Cortex of kidney (tissue), 1 donor: ENCODE measurements at places on chromosomes 3 and 15.

GRCh38 chr3:88180398-88180999 lies 30.7 kb downstream of the C3orf38 start:
- DNase-seq: no peak

DNA sequence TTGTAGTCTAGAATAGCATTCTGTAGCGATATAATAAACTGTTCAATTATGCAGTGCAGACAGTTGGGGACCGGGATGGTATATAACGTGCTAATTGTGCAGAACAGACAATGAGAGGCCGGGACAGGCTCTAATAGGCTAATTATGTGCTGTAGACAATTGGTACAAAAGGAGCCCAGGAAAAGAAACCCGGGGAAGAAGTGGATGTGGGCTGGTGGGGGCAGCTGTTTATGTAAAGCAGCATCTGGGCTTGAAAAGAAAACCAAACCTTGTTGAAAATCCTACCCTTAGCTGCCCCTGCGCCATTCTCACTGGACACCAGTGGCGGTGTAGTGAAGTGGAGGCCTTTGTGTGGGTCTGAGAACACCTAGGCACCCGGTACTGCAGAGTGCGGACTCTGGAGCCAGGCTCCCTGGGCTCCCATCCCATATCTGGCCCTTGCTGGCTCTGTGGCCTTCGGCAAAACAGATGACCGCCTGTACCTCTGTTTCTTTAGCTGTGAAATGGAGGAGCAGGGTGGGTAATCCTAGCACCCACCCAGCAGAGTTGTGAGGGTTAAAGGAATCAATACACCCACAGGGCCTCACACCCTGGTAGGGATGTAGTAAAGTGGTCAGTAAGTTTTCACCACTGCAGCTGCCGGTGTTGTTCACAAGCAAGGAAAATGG lies 51.5 kb downstream of the CMTM6 start:
- no peak for DNase-seq

GRCh38 chr3:118102737-118103136 lies 931.9 kb downstream of the IGSF11 start:
- DNase-seq: no peak

GRCh38 chr3:117596503-117596902 lies 886.9 kb downstream of the TUSC7 start:
- no peak for DNase-seq

- DNase-seq: no peak
Observed at GRCh38 chr15:48946074-48946839, 17.5 kb downstream of the SHC4 start.

DNA sequence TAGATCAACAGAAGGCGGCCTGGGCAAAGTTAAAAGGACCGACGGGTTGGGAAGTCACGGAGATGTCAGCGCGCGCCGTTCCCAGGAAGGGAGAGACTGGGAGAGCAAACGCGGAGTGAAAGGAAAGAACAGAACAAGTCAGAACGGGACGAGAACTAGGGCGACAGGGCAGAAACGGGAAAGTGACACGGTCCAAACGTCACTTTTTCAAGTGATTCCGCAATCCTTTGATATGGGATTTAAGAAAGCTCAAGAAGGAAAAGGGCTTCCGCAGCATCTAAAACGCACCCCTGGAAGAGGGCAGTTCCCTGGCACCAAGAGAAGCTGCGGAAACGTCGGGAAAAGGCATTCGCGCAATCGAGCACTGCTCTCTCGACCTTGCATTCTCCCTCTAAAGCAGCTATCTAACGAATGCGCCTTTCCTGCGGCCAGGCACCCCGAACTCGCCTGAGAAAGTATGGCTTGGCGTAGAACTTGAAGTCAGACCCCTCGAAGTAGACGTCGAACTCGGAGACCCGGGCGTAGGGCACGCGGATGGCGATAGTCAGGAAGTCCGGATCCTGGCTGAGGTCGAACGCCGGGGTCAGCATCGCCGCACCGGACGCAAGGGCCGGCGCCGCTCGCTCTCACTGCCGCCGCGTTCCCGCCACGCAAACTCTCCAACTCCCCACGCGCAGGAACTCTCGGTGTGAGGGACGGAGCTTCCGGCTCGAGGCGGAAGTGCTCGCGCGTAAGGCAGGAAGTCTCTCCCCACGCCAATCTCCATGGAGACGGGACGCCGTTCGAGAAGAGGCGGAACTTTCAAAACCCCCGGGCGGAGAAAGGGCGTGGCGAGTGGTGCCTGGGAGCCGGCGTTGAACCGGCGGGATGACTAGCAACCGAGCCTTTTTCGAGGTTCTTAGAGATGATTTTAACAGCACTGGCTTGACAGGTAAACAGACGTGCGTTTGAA lies at the start of gene SHQ1:
Gene SHQ1, minus strand, starts transcription at position 695 of the 952 bp plus-strand sequence. Its CDS starts 105 bp downstream, at position 590.
- DNase-seq: peak; percentile 28

GRCh38 chr15:37586976-37587375 lies 347.5 kb upstream of the TMCO5A start:
- no peak for DNase-seq

DNA sequence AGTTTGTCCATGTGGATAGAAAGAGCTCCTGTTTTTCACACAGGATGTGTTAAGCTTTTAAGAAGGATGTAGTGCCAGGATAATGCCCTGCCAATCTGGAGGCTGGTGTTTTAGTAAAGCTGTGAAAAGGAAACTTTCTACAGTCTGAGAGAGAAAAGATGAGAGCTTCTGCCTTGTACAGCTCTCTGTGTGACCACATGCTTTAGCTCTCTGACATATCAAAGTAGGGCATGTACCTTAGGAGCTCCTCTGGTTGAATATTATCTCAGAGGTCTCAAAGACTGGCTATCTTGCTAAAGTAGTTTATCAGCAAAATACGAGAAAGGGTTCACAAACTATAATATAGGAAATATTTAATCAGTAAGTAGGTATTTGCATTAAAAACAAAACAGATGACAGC lies 30.4 kb downstream of the CDIN1 start:
- DNase-seq: no peak

GRCh38 chr3:170021083-170021482 lies 16.7 kb upstream of the GPR160 start:
- no peak for DNase-seq
